ENCODE measurements at places on chromosomes 1 and 21. TPM values are rescaled to one million over a fixed set of nuclear protein-coding genes. Genes with fewer than 3 reads are reported as not detected.
A peak's percentile ranks its signal among the peaks of the same experiment; 100 is the strongest.

- peaks cover 40% of the 10 kb centered on the region for H3K4me1 ChIP-seq
- DNase-seq, result no peak
- peaks cover 35% of the 10 kb centered on the region for H3K36me3 ChIP-seq
- peak overlapping the region; percentile 64 for H3K4me3 ChIP-seq
- H3K27me3 ChIP-seq, result no peaks in the 10 kb centered on the region
- peak overlapping the region; percentile 54 for H3K27ac ChIP-seq
These were observed 17.7 kb downstream of the HIPK1 start for GRCh38 chr1:113946678-113947387.

PEX19 gene
- total RNA-seq, result 51.8 TPM

- no peak overlapping the region for H3K27ac ChIP-seq
- no peaks in the 10 kb centered on the region for H3K36me3 ChIP-seq
- peaks cover 9% of the 10 kb centered on the region for H3K4me1 ChIP-seq
- no peak overlapping the region for H3K4me3 ChIP-seq
These were observed 86.5 kb downstream of the PSMG1 start for GRCh38 chr21:39096754-39097153.

WNT4 gene
- not detected for total RNA-seq

GRCh38 chr21:45041351-45041805, 33.0 kb upstream of the ADARB1 start:
- peaks cover 11% of the 10 kb centered on the region for H3K27me3 ChIP-seq
- H3K4me3 ChIP-seq, result no peak overlapping the region
- no peaks in the 10 kb centered on the region for H3K36me3 ChIP-seq
- no peak overlapping the region for H3K27ac ChIP-seq
- DNase-seq, result no peak

Measured in activated CD4-positive, alpha-beta T cell treated with anti-CD3 and anti-CD28 coated beads, Interleukin-2, amount 10 ng/mL, durations not matched to agents 24 days and 14 days (primary cell).